Peyer's patch (tissue), 4 donors: ENCODE measurements at places on chromosomes 13 and 19. TPM values are rescaled to one million over a fixed set of nuclear protein-coding genes. Genes with fewer than 3 reads are reported as not detected.

The YJEFN3 gene
- total RNA-seq, result 5.4 TPM

The SH3GL1 gene
- 73.8 TPM for total RNA-seq

The MISP gene
- total RNA-seq, result 594 TPM

The SPTBN4 gene
- total RNA-seq, result 0.67 TPM

The CATSPERD gene
- not detected for total RNA-seq

The SLC25A30 gene
- total RNA-seq, result 8.2 TPM

DNA sequence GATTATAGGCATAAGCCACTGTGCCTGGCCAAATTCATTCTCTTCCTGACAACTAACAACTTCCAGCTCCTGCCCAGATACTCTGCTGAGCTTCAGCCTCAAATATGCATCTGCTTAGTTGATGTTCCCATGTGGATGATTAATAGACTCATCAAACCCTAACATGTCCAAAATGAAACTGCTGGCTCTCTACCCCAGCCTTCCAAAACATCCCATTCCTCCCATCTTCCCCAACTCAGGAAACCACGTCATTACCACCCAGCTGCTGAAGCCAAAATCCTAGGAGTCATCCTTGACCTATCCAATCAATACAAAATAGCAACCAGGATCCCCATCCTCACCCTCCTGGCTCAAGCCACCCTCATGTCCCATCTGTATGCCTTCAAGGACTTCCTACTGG, 20.9 kb downstream of the POU2F2 start:
- no peak for DNase-seq

DNA sequence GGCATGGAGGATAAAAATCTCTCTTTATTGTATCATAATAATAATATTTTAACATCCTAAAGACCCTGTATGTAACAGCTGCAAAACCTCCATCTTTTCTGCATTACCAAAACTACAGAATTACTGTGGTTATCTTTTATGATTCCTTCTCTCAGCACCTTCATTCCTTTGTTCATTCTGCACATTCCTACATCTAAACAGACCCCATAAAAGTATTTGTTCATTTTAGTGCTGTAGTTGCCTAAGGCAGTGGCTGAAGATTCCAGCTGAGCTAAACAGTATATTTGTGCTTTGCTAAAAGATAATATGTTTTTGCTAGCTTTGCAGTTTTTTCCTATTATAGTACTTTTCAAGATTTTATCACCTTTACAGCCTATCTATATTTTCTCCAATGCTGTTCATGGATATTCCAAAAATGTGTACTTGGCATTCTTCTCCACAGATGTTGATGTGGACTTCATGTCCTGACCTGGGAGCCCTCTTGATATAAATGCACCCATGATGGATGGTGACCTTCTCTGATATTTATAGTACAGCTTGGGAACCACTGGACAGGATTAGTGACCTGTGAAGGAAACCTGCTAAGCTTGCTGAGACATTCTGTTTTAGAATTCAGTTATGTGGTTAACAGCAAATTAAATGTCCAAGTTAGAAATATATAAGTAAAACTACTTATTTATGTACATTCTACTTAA, 2832.9 kb upstream of the PCDH20 start:
- no peak for DNase-seq

- DNase-seq, result no peak
These were observed 484 bp downstream of the ICAM3 start for GRCh38 chr19:10338940-10339339.

DNA sequence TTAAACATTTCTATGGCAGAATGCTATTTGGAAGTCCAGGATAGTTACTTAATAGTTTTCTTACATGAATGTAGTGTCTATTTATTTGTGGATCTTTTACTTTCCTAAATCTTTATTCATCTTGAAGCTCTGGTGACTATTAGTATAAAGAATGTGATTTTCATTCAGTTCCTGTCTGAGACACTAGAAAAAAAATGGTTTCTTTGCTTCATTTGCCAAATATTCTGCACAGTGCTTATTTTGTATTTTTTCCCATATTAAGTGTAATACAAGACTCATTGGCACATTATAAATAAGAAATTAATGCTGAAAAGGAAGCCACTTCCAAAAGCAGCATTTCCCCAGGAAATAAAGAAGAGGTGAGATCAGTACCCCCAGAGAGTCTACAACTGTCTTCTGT, 109.8 kb downstream of the POSTN start:
- no peak for DNase-seq

GRCh38 chr13:113065406-113066141, 40.0 kb upstream of the F7 start:
- DNase-seq, result no peak

DNA sequence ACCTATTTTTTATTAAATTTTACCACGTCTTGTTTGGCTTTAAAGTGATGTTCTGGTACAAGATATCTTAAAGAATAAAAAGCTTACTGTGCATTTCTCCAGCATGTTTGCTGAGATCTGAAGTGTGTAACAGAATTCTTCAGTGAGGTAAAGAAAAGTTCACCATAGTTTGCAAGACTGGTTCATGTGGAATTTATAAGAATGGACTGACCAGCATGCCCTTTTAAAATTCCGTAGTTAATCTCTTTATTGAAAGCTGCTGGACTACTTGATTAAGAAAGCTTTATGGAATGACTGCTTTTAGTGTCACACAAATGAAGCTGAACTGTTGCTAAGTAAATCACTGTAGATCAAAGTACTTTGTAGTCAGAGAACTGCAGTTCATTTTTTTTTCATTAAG, 119.2 kb downstream of the GPC6 start:
- DNase-seq, result no peak

- DNase-seq, result no peak
These were observed 63.2 kb downstream of the RAB20 start for GRCh38 chr13:110498327-110498726.

DNA sequence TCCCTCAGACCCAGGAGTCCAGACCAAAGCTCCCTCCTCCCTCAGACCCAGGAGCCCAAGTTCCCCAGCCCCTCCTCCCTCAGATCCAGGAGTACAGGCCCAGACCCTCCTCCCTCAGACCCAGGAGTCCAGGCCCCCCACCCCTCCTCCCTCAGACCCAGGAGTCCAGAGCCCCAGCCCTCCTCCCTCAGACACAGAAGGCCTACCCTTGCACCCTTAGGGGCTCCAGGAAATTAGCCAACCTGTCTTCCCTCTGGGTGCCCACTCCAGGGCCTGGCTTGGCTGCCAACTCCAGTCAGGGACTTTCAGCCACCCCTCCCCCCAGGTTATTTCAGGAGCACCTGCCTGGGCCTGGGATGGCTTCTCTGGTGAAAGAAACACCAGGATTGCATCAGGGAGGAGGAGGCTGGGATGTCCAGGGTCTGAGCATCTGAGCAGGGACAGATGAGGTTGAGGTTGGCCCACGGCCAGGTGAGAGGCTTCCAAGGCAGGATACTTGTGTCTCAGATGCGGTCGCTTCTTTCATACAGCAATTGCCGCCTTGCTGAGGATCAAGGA, at the start of gene FGF21:
TSS of gene FGF21 (plus strand) at position 441 of the 558 bp plus-strand sequence. CDS start 713 bp downstream, outside the sequence.
- DNase-seq, result no peak
